ENCODE measurements at places on chromosomes 16 and 17. TPM values are rescaled to one million over a fixed set of nuclear protein-coding genes. Genes with fewer than 3 reads are reported as not detected.

- H3K27me3 ChIP-seq, result no peaks in the 10 kb centered on the region
- H3K4me1 ChIP-seq, result peaks cover 4% of the 10 kb centered on the region
- H3K4me3 ChIP-seq, result no peak overlapping the region
- no peak overlapping the region for H3K27ac ChIP-seq
Measured at GRCh38 chr17:79415909-79416308, 194.9 kb downstream of the RBFOX3 start.

- no peaks in the 10 kb centered on the region for H3K27me3 ChIP-seq
- no peak overlapping the region for H3K4me3 ChIP-seq
- DNase-seq, result peak; percentile 73
- no peaks in the 10 kb centered on the region for H3K4me1 ChIP-seq
Measured at GRCh38 chr16:59881376-59881775, 1147.3 kb upstream of the GOT2 start.

The PRSS33 gene
- total RNA-seq, result not detected

- DNase-seq, result peak; percentile 75
- no peak overlapping the region for H3K27ac ChIP-seq
- no peaks in the 10 kb centered on the region for H3K27me3 ChIP-seq
- no peak overlapping the region for H3K4me3 ChIP-seq
- no peaks in the 10 kb centered on the region for H3K36me3 ChIP-seq
Measured at GRCh38 chr17:76365256-76365903, 11.7 kb upstream of the PRPSAP1 start.

- peak; percentile 60 for DNase-seq
- no peak overlapping the region for H3K27ac ChIP-seq
- peaks cover under 1% of the 10 kb centered on the region for H3K27me3 ChIP-seq
- no peaks in the 10 kb centered on the region for H3K4me1 ChIP-seq
Measured at GRCh38 chr17:45229681-45230409, 8.2 kb downstream of the FMNL1 start.

DNA sequence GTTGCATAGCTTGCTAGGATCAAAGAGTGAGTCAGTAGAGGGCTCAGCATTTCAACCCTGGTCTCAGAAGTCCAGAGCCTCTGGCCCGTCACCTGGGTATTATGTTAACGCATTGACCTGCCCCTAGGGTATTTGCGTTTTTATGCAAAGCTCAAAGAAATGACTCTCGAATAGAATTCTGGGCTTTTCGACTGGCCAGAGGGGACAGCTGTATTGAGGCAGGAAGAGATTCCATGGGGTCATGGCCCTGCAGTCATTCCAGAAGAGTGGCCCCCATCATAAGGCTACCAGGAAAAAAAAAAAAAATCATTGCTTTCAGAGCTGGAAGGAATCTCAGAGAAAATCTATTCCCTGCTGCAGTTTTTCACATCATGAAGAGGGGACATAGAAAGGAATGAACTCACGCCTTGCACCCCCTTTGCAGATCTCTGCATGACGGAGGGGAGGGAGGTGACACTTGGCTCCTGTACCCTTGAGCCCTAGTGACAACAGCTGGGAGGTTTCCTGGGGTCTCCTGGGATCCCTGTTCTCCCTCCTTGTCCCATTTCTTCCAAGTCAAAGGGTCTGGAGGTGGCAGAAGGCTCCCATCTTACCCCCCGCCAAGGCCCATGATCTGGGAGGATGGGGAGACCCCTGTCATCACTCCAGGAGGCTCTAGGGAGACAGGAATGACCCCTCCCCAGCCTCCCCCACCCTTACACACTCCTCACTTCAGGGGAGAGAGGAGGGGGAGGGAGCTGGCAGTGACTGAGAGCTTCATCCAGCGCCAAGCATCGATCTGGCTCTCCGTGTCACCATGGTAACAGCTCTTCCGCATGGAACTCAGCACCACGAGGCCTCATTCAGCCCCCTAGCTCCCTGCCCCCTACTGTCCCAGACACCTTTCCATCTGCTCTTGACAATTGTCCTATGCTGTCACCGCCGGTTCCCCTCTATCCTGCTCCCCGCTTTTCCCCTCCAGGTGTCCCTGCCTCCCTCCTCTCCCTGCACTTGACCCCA is 35.8 kb downstream of the GP2 start:
- peak overlapping the region; percentile 2 for H3K27ac ChIP-seq
- H3K4me1 ChIP-seq, result no peaks in the 10 kb centered on the region
- no peak for DNase-seq
- no peaks in the 10 kb centered on the region for H3K36me3 ChIP-seq

DNA sequence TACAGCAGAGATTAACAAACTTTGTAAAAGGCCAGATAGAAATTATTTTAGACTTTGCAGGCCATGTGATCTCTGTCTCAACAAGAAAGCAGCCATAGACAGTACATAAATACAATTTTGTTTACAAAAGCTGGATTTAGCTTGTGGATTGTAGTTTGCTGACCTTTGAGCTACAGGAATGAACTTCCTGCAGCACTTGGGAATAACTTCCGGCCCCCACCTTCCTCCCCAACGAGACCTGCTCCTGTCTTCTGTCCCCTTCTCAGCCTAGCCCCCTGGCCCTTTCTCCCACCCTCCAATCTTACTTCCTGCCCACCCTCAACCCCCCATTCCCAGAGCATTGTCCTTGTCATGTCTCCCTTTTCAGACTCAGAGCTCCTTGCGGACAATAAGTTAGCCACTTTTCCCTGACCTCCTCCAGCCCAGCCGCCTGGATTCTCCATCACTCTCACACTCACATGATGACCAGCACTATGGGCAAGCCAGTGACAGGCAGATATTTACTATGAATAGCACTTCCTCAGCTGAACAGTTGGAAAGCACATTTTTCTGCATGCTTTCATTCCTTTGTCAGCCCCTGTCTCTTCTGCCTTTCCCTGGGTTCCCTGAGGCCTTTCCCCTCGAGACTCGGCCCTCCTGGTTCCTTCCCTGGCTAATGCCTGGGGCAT is 27.6 kb upstream of the DLX3 start:
- H3K27me3 ChIP-seq, result peaks cover 10% of the 10 kb centered on the region
- no peaks in the 10 kb centered on the region for H3K36me3 ChIP-seq
- no peak for DNase-seq
- no peak overlapping the region for H3K4me3 ChIP-seq
- H3K4me1 ChIP-seq, result no peaks in the 10 kb centered on the region

DNA sequence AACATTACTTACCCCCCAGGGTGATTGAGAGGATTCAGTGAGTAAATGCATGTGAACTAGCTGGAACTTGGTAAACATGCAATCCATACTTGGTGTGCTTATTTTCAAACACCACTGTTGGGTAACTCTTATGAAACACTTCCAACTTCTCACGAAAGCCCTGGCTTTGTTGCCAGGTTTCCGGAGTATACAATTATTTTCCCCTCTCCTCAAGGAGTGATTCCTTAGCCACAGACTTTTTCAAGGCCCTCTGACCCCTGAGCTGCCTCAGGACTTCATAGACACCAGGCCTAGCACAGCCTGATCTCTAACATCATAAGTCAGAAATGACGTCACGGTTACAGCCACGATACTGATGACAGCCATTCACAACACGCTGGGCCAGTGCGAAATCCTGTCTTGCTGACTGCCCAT is 27.6 kb downstream of the HSD17B2 start:
- no peaks in the 10 kb centered on the region for H3K36me3 ChIP-seq
- H3K27ac ChIP-seq, result no peak overlapping the region
- no peaks in the 10 kb centered on the region for H3K4me1 ChIP-seq
- H3K27me3 ChIP-seq, result peaks cover 11% of the 10 kb centered on the region

DNA sequence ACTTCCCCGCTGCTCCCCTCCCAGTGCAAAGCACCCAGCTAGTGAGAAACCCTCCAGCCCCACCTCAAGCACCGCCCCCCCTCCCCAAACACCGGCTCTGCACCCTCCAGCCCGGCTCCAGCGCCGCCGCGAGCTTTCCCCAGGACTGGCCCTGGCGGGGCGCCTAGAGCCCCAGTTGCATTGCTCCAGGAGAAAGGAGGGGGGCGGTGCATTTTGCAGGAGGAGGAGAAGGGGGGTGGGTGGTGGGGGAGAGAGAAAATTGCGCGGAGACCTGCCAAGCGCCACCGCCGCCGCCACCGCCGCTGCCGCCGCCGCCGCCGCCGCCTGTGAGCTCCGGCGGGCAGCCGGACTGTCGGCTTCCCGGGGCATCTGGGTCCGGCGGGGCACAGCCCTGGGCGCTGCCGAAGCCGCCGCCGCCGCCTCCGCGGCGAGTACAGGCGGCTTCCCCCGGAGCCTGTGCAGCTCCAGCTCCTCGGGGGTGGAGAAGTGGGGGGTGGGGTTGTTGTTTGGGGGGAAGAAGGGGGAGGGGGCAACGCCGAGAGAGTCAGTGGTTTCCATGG is 333 bp upstream of the NOG start:
- no peaks in the 10 kb centered on the region for H3K36me3 ChIP-seq
- H3K4me1 ChIP-seq, result no peaks in the 10 kb centered on the region
- peak overlapping the region; percentile 53 for H3K27ac ChIP-seq
- peak overlapping the region; percentile 85 for H3K4me3 ChIP-seq
- H3K27me3 ChIP-seq, result peaks cover 63% of the 10 kb centered on the region

The TBC1D3E gene
- not detected for total RNA-seq

DNA sequence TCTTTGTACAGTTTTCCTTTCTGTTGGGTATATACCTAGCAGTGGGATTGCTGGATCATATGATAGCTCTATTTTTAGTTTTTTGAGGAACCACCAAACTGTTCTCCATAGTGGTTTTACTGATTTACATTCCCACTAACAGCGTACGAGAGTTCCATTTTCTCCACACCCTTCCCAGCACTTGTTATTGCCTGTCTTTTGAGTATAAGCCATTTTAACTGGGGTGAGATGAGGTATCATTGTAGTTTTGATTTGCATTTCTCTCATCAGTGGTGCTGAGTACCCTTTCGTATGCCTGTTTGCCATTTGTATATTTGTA is 887 bp upstream of the EVI2B start:
- H3K27me3 ChIP-seq, result no peaks in the 10 kb centered on the region
- DNase-seq, result no peak
- H3K36me3 ChIP-seq, result peaks cover 4% of the 10 kb centered on the region
- H3K27ac ChIP-seq, result no peak overlapping the region

GRCh38 chr16:89507214-89507833 is 879 bp upstream of the SPG7 start:
- H3K27ac ChIP-seq, result peak overlapping the region; percentile 90
- no peaks in the 10 kb centered on the region for H3K4me1 ChIP-seq
- no peaks in the 10 kb centered on the region for H3K27me3 ChIP-seq
- peak overlapping the region; percentile 94 for H3K4me3 ChIP-seq
- DNase-seq, result no peak
- peaks cover 21% of the 10 kb centered on the region for H3K36me3 ChIP-seq

DNA sequence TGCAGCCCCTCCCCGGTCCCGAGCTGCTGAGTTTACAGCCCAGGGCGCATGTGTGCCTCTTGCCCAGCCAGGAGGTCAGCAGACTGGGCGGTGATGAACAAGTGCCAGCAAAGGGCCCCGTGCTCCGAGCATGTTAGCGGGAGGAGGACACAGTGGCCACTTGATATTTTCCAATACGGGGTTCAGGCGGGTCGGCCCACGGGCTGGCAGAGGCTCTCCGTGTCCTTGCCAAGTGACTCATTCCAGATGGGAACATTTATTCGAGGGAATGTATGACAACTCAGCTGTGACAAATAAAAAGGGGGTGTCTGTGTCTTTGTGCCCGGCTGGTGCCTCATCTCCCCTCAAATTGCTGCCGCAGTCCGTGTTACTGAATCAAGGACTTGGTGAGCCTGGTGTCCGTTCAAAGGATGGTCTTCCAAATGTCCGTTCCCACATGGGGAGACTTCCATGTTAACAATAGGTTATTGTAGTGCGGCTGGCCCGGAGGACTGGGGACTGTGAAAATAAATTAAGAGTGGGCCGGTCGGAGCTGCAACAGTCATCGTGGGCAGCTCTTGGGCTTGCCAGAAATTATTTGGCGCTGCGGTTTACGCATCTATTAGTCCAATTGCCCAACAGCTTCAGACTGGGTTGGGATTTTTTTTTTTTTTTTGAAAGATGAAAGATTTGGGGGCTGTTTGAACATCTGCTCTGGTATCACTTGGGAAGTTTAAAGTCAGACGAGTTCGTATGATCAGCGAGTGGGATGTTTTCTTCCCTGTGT is 174.0 kb upstream of the CIBAR2 start:
- no peak overlapping the region for H3K4me3 ChIP-seq
- no peaks in the 10 kb centered on the region for H3K36me3 ChIP-seq
- H3K27ac ChIP-seq, result peak overlapping the region; percentile 82
- no peak for DNase-seq
- H3K27me3 ChIP-seq, result no peaks in the 10 kb centered on the region

GRCh38 chr17:13078591-13079385 is 61.0 kb upstream of the ELAC2 start:
- no peaks in the 10 kb centered on the region for H3K4me1 ChIP-seq
- no peak overlapping the region for H3K4me3 ChIP-seq
- no peak for DNase-seq
- H3K27me3 ChIP-seq, result no peaks in the 10 kb centered on the region
- H3K36me3 ChIP-seq, result no peaks in the 10 kb centered on the region

- no peaks in the 10 kb centered on the region for H3K36me3 ChIP-seq
- H3K4me3 ChIP-seq, result no peak overlapping the region
- H3K4me1 ChIP-seq, result no peaks in the 10 kb centered on the region
- no peaks in the 10 kb centered on the region for H3K27me3 ChIP-seq
- DNase-seq, result no peak
- no peak overlapping the region for H3K27ac ChIP-seq
Measured at GRCh38 chr16:79845033-79845733, 244.6 kb upstream of the MAF start.

The SPNS2 gene
- not detected for total RNA-seq

- H3K27ac ChIP-seq, result no peak overlapping the region
- peaks cover 40% of the 10 kb centered on the region for H3K27me3 ChIP-seq
- DNase-seq, result no peak
- no peak overlapping the region for H3K4me3 ChIP-seq
- no peaks in the 10 kb centered on the region for H3K4me1 ChIP-seq
Measured at GRCh38 chr16:84816485-84816884, 3.3 kb upstream of the CRISPLD2 start.

The DHRS13 gene
- 15.9 TPM for total RNA-seq

GRCh38 chr17:17710728-17711541 is 29.7 kb downstream of the RAI1 start:
- peak; percentile 98 for DNase-seq
- no peak overlapping the region for H3K4me3 ChIP-seq
- peaks cover 19% of the 10 kb centered on the region for H3K4me1 ChIP-seq
- H3K27me3 ChIP-seq, result no peaks in the 10 kb centered on the region
- no peaks in the 10 kb centered on the region for H3K36me3 ChIP-seq

The HS3ST3B1 gene
- total RNA-seq, result 4.5 TPM

- H3K27me3 ChIP-seq, result no peaks in the 10 kb centered on the region
- DNase-seq, result peak; percentile 92
- H3K27ac ChIP-seq, result no peak overlapping the region
- H3K4me1 ChIP-seq, result no peaks in the 10 kb centered on the region
Measured at GRCh38 chr16:15907863-15908478, 19.6 kb upstream of the CEP20 start.

DNA sequence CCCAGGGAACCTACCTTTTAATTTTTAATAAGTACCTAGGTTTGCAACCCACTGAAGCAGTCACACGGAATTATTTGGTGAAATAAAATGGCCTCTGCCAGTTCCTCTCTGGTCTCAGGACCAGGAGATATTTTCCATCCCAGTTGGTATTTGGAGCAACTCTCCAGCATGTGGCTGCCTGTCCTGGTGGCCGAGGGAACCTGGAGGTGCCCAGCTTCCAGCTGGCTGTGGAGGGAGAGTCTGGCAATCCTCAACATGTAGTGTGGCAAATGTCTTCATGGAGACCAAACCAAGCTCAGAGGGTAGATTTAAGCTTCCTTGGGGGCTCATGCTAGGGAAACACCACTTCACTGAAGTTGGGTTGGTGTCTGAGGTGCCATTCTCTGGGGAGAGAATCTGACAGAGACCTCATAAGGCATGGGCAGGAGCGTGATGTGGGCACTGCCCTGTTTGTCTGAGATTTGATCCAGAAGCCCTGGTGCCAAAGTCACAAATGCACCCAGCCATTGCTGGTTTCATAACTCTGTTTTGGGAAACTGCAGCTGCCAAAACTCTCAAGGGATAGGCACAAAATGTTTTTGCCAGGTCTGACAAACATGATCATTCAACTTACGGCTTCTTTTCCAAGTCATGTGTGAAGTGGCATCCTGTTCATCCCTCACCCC is 2.8 kb downstream of the MT1X start:
- H3K27ac ChIP-seq, result no peak overlapping the region
- no peaks in the 10 kb centered on the region for H3K36me3 ChIP-seq
- H3K27me3 ChIP-seq, result peaks cover 35% of the 10 kb centered on the region
- DNase-seq, result no peak
- H3K4me3 ChIP-seq, result no peak overlapping the region
